NCI-H446 (cell line): ENCODE measurements at places on chromosomes 1 and 21.
A peak's percentile ranks its signal among the peaks of the same experiment; 100 is the strongest.

DNA sequence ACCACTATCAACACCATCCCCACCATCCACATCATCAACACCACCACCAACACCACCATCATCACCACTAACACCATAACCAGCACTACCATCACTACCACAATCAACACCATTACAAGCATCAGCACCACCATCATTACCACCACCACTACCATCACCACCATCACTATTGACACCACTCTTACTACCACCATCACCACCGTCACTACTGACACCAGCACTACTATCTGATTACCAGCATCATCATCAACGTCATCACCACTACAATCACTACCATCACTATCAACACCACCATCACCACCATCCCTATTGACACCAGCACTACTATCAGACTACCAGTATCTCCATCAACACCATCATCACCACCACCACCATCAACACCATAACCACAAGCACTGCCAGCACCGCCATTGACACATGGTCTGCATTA lies 106.1 kb upstream of the RUNX3 start:
- DNase-seq: no peak

- no peak for DNase-seq
Observed at GRCh38 chr1:172936088-172936645, 114.6 kb downstream of the TNFSF18 start.

DNA sequence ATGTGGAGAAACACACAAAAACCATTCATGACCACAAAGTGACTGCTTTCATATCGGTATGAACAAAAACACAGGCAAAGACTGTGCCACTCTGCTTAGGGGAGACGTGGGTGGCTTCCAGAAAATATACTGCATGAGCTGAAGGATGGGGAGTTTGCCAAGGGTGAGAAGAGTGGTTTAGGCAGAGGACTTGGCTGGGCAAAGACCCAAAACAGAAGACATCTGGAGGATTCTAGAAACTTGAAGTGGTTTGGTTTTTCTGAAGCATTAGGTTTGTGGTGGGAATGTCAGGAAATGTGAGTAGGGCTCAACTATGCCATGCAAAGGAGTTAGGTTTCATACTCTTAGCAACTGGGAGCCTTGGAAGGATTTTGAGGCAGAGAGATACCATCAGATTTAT lies 26.6 kb upstream of the DNM3 start:
- DNase-seq: peak; percentile 56

GRCh38 chr1:232627171-232627570 lies 2.8 kb downstream of the SIPA1L2 start:
- no peak for DNase-seq

- DNase-seq: peak; percentile 70
Observed at GRCh38 chr1:17661546-17662157, 93.5 kb upstream of the ACTL8 start.

DNA sequence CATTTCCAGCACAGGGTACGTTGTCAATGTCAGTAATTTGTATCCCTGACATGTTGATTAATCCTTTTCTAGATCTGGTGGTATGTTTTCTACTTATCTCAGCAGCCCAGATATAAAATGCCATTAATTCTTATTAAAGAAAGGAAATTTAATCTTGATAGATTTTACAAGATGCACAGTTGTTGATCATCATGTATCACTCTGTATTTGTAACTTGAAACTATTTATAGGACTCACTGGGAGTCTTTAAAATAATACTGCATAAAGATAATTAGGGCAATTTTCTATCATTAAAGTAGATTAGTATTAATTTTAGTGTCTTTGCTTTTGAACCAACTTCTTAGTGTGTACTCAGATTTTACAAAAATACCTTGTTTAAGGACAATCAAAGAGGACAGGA lies 84.9 kb downstream of the GREM2 start:
- no peak for DNase-seq

GRCh38 chr1:15915991-15916390 lies 59.9 kb downstream of the ZBTB17 start:
- DNase-seq: no peak

DNA sequence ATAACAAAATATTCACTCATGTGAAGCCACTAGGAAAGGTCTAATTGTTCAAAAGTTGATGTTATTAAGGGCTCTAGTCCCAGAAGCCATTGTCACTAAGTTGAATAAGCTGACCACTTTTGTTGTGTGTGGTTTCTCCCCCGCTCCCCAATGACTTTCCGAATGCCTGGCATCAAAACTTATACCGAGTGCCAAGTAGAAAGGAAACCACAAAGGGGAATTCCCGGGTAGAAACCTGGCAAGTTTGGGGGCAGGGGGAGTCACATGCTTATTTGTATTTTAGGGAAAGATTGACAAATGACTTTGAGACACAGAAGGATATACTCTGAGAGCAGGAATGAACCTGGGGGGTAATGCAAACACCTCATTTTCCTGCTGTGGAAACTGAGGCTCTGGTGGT lies 154.1 kb downstream of the TGFBR3 start:
- no peak for DNase-seq

- no peak for DNase-seq
Observed at GRCh38 chr1:244356376-244356775, 95.3 kb downstream of the ADSS2 start.

GRCh38 chr1:207797229-207797973 lies 45.5 kb downstream of the CD46 start:
- peak; percentile 81 for DNase-seq

DNA sequence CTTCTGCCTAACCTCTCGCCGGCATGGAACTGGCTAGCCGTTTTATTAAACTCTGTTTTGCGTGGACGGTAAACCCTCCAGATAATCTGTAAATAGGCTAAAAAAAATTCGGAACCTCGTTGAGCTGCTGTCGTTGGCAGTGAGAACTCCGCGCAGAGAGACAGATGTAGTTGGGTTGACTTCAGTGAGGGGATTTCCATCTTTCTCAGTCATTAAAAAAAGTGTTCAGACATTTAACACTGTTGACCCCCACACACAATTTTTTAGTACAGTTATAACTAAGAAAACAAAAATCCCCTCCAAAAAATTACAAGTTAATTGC lies 464 bp downstream of the PARK7 start:
- DNase-seq: no peak

GRCh38 chr1:3922851-3923250 lies 22.8 kb upstream of the C1orf174 start:
- DNase-seq: no peak

DNA sequence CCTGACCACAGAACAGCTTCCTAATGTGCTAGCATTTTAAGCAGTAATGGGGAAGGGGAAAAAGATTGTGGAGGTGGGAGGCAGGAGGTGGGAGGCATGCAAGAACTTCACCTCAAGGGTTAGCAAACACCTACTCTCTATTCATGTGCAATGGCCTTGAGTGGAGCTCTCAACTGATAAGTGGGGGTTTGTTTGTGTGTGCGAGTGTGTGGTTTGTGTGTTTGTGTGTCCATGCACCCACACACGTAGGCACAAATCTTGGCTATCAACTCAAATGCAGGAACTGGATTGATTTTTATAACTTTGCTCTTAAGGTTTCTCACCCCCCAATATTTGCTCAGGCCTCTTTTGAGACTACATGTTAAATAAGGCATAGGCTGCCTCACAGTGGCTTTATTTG lies 78.6 kb downstream of the SYT6 start:
- no peak for DNase-seq

DNA sequence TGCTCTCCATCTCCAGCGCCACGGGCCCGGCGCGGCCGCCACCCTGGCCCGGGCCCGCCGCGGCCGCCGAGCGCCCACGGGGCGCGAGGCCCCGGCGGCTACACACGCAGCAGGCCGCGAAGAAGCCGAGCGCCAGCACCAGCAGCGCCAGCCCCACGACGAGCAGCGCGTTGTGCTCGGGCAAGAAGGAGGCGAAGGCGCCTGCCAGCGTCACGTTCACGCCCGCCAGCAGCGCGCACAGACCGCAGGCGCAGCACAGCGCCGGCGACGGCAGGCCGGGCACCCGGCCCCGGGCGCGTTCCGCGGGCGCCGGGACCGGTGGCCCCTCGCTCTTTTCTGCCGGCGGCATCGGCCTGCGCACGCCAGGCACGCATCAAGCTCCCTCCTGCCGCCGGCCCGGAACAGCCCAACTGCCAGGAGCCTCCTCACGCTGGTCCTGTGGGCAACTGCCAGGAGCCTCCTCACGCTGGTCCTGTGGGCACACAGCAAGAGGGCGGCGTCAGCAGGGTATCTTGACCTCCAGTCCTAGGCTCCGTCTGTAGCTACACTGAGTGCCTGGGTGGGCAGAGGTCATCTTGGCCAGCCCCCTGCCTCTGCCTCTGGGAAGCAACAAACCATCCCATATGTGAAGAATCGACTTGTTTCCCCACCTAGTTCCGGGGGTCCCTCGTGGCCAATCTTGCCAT lies 18.1 kb downstream of the KNCN start:
- DNase-seq: no peak

- DNase-seq: no peak
Observed at GRCh38 chr1:241706257-241706656, 54.2 kb downstream of the WDR64 start.

DNA sequence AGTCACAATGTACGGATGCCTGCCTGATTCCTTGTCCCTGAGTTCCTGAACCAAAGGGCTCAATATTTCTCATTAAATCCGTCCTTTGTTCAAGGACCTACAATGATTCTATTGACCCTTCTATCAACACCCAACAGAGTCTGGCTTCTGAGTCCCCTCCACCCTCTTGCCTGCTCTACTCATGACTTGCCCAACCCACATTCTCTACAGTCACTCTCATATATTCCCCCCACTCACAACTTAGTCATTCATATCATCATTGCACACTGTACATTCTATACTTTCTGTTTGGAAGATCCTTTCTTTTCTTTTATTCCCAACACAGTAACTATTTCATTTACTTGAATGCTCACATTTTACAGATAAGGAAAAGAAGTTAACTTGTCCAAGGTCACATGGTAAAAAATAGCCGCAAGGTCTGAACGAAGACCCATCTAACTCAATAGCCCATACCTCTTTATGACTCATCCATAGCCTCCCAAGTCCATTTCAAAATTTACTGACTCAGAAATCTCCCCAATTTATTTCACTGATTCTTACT lies 3.6 kb downstream of the OTUD7B start:
- DNase-seq: no peak

DNA sequence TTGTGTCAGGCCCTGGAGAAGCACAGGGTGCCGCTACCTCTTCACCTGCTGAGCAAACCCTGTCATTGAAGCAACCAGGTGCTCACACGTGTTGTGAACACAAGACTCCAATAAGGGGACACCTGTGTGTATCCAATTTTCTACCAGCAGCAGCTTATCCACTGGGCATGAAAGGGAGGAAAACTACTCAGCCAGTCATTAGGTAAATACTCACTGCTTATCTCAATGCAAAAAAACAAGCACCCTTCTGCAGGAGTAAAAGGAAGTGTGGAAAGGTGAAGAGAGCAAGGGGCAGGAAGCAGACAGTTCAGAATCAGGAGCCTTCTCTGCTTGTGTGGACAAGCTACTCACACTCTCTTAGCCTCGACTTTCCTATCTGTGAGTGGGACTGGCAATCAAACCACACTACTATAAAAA lies 148.9 kb downstream of the ETS2 start:
- no peak for DNase-seq

- DNase-seq: no peak
Observed at GRCh38 chr1:224769452-224770335, 153.6 kb downstream of the CNIH3 start.

- DNase-seq: no peak
Observed at GRCh38 chr1:32636914-32637645, 13.3 kb downstream of the ZBTB8OS start.

DNA sequence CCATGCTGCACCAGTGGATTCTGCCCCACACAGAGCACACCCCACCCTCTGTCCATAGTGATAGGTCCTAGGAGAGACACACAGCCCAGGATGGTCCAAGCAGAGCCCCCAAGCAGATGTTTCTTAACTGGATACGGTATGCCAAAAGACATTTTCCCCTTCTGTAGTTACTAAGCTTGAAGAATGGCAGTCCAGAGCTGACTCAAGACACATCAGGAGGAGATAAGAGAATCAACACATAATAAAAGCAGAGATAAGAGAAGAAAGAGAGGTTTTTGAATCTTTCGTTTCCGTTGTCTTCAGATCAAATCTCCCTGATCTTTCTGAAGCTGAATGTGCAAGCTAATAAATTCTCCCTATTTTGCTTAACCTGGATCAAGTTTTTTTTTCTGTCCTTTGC lies 21.8 kb upstream of the CASQ2 start:
- no peak for DNase-seq

GRCh38 chr21:42097274-42097673 lies 26.2 kb downstream of the UMODL1 start:
- no peak for DNase-seq

DNA sequence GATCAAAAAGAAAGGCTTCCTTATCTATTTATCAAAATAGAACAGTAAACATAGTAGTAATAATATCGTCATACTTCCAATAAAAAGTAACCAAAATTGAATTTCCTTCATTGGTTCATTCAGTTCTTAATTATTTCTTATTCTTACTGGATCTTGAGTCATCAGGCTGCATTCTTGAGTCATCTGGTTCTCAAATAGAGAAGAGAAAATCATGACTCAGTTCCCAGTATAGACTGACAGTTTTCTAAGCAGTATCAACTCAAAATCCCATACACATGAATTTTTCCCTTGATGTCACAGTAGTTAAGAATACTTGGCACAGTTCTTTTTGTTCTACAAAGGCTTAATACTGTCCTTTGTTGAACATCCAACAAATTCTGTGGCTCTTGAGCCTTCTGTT lies 626.9 kb upstream of the ADGRL4 start:
- no peak for DNase-seq

DNA sequence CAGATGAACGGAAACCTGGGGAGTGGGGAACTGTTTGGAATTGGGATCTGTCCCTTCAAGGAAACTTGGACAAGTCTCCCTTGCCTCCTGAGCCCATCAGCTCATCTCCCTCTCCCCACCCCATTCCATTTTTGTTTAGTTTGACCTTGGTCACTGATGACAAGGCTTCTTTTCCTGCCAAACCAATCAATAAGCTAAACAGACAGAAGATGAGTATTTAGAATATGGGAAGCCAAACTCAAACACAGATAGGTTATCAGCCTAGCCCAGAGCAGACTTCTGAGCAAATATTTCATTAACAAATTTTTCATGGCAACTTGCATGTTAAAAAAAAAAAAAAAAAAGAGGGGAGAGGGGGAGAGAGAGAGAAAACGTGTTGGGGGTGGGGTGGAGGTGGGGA lies 337.2 kb upstream of the PROX1 start:
- DNase-seq: no peak

DNA sequence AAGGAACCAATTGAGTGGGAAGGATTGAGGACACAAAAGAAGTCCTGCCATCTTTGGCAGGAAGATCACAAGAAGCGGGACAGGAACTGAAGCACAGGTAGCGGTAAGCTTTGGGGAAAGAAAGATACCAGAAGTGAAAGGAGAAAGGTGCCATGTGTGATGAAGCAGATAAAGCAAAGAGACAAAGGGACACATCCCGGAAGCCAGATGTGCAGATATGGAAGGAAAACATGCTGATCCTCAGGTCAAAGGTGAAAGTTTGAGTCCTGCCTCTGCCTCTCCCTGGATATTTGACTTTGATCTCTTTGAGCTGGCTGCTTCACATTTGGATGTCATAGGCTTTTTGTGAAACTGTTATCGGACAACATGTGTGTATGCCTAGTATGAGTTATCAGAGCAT lies 34.0 kb downstream of the ACP6 start:
- DNase-seq: no peak
